Smooth muscle cell of the brain vasculature (primary cell): ENCODE measurements at places on chromosomes 5 and 9.

DNA sequence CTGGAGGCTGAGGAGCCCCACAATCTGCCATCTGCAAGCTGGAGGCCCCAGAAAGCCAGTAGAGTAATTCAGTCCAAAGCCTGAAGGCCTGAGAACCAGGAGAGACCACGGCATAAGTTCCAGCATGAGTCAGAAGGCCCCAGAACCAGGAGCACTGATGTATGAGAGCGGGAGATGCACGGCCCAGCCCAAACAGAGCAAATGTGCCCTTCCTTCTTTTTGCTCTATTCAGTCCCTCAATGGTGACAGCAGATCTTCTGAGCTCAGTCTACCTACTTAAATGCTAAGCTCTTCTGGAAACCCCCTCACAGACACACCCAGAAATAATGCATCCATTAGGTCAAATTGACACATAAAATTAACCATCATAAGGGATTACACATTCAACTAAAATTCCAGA lies 277.6 kb downstream of the ATPSCKMT start:
- DNase-seq: no peak

- no peak for DNase-seq
These were observed 218.9 kb upstream of the NMUR2 start for GRCh38 chr5:152623951-152624350.

GRCh38 chr5:159252195-159252594 lies 10.9 kb upstream of the UBLCP1 start:
- no peak for DNase-seq

GRCh38 chr5:74903165-74903787 lies 37.1 kb upstream of the FAM169A start:
- DNase-seq: no peak

DNA sequence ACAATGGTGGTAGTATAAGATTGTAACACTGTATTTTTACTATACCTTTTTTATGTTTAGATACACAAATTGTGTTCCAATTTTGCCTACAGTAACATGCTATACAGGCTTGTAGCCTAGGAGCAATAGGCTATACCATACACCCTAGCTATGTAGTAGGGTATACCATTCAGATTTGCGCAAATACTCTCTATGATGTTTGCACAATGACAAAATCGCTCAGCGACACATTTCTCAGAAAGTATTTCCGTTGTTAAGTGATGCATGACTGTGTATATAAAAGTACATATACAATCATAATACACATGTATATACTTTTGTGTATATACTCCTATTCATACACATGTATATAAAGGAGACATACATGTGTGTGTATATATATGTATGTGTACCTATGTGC lies 34.8 kb downstream of the ENC1 start:
- no peak for DNase-seq

DNA sequence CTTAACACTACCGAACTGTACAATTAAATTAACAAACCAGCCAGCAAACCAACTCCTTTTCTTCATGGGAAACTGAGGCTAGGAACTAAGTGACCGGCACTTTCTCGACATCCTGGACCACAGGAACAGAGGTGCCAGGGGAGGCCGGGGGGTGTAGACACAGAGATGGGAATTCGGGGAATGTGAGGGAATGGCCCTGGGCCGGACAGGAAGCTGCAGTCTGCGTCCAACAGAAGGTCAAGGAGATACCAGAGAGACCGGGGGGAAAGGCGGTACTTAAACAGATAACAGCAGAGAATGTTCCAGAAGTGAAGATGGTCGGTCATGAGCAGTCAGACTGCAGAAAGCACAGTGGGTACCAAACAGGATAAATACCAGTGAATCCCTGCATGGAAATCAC lies 40.3 kb downstream of the DBH start:
- no peak for DNase-seq

GRCh38 chr5:118937393-118938061 lies 50.8 kb downstream of the DTWD2 start:
- peak; percentile 41 for DNase-seq

- DNase-seq: no peak
These were observed 8.2 kb upstream of the ZFYVE16 start for GRCh38 chr5:80399526-80400239.
